ENCODE measurements at places on chromosomes 7 and 10.

DNA sequence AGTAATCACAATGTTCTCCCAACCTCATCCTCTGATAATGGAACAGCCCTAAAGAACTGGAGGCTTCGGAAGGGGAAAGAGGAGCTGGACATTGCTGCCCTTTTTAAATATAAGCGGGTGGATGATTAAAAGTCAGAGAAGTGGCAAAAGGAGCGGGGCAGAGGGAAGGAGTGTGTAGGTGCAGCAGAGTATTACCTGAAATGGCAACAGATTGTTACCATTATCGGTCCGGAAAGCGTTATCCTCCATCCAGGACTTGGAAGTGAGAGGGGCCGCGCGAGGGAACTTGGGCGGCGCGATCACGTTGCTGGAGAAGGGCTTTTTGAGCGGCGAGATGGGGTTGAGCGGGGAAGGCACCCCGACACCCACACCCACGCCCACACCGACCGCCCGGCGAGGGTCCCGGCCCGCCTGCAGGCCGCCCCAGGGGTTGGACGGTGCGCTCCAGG lies 51.7 kb downstream of the CPEB3 start:
- no peak for DNase-seq

GRCh38 chr10:104119996-104120395 lies 2.0 kb upstream of the SFR1 start:
- DNase-seq = peak; percentile 20

DNA sequence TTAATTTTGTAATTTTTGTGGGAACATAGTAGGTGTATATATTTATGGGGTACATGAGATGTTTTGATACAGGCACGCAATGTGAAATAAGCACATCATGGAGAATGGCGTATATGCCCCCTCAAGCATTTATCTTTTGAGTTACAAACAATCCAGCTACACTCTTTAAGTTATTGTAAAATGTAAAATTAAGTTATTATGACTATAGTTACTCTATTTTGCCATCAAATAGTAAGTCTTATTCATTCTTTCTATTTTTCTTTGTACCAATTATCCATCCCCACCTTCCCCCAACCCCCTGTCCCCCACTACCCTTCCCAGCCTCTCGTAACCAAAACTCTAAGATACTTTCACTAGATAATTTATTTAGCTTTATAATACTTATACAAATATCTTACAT lies 7.8 kb upstream of the PNPLA8 start:
- no peak for DNase-seq

DNA sequence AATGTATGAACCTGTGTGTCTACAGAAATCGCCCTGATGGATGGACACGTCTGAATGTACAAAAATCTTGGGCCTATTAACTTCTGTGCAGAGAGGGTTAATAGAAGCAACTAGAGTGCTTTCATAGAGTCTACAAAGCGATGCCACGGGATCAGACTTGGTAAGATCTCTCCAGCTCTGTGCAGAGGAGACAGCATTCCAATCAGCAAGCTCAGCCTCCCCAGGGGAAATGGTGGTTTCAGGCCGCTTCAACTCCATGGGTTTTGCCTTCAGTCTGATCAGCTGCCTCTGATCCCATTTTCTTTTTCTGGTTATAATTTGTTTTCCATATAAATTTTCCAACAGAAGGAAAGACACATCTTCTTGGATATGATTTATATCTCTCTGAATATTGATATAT lies 35.1 kb upstream of the COBL start:
- DNase-seq = no peak

GRCh38 chr7:101951757-101952156 lies 134.3 kb downstream of the CUX1 start:
- no peak for DNase-seq

GRCh38 chr10:72605122-72605521 lies 20.8 kb downstream of the MICU1 start:
- no peak for DNase-seq

- no peak for DNase-seq
Observed at GRCh38 chr7:72754312-72754711, 73.7 kb downstream of the TYW1B start.

GRCh38 chr7:156376317-156376716 lies 264.3 kb upstream of the RNF32 start:
- DNase-seq = no peak

DNA sequence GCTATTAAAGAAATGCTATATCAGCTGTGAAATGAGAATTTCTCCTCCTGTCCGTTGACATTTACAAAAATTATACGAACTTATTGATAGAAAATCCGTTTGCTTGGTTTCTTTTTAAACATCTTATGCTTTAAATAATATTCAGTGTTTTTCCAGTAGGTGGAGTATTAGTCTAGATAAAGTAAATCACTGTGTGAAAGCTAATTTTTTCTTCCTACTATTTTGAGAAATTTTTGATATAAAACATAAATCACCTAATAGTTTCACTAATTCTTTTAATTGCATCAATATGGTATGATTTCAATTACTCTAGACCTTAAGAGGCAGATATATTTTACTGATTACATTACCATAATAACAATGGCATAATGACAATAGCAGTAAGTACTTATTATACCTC lies 335.2 kb upstream of the C7orf33 start:
- no peak for DNase-seq

DNA sequence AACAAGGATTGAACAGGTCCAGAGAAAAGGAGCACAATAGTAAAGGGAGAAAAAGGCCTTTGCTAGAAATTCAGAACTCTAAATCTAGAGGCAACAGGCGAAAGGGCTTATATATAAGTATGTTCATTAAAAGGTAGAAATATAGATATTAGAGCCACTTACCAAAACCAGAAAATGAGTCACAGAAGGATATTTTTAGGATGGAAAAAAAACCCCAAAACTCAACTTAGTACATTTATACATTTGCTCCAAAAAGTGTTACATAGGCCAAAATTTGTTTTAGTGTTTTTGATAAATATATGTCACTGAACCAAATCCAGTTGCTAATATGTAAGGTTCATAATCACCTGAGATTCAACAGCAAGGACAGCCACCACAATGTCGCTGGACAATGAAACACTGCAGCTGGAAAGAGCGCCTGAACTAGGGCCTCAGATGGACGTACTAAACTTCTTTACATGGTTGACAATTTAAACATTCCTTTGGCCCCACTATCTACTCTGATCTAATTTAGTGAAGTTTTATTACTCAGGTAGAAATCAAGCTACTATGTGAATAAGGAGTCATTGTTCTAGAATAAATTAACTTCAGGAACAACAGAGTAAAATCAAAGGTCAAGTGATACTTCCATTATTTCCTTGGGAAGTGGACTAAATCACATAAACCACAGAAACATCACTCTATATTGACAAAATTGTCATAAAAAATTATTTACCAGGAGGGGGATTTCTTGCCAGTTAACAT lies 10.9 kb downstream of the FAM3C start:
- no peak for DNase-seq

DNA sequence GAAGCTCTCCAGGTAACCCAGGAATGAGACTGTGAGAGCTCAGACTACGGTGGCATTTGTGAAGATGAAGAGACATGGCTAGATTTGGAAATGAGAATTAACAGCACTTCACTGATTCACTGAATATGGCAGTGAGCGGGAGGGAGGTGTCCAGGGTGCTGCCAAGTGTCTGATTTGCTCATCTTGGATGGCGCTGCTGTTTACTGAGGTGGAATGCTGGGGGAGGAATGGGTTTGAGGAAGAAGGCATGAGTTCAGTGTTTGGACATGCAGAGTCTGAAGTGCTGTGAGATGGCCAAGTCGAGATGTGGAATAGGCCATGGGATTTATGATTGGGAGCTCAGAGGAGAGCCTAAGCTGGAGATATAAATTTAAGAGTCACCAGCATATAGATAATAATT lies 437.1 kb upstream of the NPVF start:
- DNase-seq = no peak

GRCh38 chr7:131562941-131563340 lies 6.5 kb upstream of the PODXL start:
- DNase-seq = no peak

- DNase-seq = no peak
Observed at GRCh38 chr10:79247373-79248137, 99.7 kb upstream of the PPIF start.

DNA sequence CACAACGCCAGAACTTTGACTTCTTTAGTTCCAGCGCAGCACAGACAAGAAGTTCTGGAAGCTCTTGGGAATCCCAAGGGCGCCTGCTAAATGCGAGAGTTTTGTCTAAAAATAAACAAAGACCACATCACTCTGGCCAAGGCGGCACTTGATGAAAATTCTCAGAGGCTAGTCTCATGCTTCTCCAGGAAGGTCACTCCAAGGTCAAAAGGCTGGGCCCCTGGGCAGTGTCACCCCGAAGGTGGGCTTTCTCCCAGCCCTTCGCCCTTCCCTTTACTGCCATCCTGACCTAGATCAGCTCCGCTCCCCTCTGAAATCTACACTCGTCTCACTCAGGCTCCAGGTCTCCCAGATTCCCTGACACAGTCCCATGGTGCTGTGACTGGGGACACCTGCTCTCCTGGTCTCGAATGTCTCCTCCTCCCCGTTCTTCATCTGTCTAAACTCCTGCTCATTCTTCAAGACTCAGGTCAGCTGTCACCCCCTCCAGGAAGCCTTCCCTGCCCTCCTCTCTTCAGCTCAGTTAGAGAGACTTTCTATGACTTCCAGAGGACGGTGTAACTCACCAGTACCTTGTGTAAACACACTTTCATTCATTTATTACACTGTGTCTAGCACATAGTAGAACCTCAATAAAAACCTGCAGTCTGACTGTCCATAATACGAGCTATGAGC lies 10.5 kb downstream of the FAM53B start:
- no peak for DNase-seq

DNA sequence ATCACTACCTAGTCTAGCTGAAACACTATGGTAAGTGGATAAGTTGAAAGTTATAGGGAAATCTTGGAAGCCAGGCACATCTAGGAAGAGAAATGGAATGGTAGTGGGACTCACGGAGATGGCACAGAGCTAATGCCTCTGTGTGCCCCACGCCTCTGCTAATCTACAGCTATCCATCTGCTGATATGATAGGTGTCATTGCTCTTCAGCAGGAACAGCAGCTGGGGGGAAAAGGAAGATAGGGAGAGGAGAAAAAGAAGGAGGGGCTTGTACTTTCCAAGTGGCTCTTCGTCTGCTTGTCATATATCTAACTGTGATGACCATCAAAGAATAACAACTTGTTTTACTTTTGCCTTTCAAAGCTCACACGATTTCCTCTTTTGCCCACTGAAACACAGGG lies 1199.1 kb upstream of the SORCS1 start:
- no peak for DNase-seq

DNA sequence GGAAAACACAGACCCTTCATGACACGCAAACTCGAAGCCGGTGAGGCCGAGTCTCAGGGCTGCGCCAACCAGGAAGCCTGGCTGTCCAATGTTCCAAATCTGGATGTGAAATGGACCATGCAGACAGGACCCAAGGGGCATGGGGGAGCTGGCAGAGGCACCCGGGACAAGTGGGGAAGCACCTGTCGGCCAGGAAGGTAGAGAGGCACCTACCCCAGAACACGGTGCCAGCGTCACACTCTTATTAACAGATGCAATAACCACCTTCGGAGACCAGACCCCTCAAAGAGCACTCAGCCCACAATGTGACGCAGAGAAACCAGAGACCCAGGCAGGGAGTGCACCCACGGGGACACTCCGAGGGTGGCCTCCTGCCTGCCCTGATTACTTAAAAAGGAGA lies 88.3 kb upstream of the PDGFA start:
- no peak for DNase-seq

GRCh38 chr7:115749924-115750323 lies 280.6 kb downstream of the TFEC start:
- no peak for DNase-seq

GRCh38 chr7:148609045-148609725 lies 18.6 kb downstream of the C7orf33 start:
- no peak for DNase-seq

- DNase-seq = no peak
Observed at GRCh38 chr10:82618007-82618406, 743.0 kb downstream of the NRG3 start.

DNA sequence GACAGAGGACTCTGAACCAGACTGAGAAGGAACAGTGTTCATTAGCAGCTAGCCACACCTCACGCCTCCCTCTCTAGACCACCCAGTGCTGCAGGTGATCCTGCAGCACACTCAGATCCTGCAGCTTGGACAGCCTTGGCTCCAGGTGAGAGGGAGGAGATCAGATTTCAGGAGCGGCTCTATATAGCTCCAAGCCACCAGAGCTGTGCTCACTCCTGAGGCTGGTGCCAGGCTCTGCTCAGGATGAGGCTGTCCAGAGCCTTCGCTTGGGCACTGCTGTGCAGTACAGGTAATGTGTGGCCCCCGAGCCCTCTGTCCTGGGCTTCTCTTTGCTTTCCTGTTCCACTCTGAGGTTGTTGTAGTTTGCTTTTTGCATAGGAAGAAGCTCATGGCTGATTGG lies 42.4 kb downstream of the C10orf120 start:
- no peak for DNase-seq

GRCh38 chr7:55504093-55504859 lies 68.0 kb downstream of the VOPP1 start:
- no peak for DNase-seq

DNA sequence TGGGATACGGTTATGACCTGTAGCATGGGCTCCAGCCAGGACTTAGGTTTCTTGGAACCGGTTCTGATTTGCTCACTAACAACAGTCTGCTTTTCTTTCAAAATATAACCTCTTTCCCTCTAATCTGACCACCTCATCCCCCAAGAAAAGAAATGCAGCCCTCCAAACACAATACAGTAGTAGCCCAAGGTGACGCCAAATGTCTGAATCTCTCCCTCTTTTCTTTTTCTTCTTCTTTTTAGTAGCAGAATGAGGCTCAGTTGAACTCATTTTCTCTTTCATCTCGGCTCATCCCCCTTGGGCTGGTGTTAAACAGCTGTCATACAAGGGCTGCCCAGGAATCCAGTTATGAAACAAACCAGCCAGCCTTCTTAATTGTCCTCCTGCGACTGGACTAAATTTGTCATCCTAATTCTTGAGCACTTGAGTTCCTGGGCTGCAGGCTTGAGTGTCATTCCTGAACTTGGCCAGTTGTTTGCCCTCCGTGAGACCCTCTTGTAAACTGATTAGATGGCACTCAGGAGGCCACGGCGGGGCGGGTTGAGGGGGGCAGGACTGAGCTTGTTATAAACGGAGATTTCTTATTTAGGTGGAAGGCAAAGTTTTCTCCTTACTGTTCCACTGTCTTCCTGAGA lies 94.8 kb downstream of the SORCS3 start:
- DNase-seq = no peak

DNA sequence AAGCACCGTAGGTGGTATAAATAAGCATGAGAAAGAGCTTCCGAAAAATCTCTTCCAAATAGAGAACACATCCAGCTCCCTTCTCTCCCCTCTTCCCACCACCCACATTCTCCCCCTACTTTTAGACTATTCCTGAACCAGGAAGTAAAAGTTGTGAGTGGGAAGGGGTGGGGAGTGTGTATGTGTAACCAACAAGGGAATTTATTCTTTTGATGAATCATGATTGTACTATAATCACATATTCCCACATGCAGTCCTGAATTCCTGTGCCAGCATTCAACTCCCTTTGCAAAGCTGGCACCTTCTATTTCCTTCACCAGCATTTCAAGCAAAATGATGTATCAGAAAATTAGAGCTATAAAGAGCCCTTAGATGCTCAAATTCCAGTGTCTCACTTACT lies 230.6 kb upstream of the CHRM2 start:
- DNase-seq = no peak

GRCh38 chr7:7612519-7612918 lies 28.0 kb upstream of the UMAD1 start:
- DNase-seq = no peak
